GM23248 (cell line): ENCODE measurements at places on chromosomes 2 and 18.
A peak's percentile ranks its signal among the peaks of the same experiment; 100 is the strongest.

DNA sequence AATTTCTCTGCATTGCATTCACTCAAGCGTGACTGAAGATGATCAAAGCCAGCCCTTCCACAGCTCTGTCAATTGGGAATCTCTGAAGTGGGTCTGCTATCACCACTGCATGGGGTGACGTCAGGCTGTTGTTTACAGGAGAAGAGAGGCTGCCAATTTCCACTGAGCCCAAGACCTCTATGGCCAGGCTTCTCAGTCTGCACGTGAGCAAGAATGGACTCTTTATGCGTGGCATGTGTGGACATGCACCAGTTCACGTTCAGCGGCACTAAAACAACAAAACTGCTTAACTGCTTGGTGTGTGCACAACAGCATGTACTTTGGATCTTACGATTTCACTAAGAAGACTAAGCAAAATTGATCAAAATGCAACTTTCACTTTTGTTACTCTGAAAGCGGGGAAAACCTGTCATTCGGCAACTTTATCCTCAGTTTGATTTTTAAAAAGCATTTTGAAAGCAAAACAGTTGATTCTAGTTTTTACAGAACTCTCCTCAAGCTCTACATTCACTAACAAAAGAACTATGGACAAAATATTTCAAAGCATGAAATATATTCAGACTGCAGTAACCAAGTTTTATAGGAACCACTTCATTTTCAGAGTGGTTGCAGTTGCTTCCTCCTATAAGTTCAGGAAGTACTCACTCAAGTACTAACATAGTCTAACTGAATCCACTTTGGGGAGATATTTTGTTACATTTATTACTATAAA lies 77.0 kb upstream of the SERTAD2 start:
- peak; percentile 92 for DNase-seq

DNA sequence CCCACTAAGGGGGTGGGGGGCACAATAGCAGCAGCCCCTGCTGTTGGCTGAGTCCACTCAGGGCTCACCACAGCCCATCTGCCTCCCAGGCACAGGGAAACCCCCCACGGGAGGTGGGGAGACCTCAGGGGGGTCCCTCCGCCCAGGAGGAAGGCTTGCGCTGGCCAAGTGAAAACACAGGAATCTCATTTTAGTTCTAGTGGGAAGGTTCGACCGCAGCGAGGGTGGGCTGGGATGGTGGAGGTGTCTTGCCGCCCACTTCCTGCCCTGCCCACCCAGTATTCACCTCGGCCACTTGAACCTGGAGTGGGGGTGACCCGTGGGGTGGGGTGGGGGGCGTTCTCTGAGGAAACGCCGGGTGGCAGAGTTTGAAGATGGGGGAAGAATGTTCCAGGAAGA lies 6.9 kb upstream of the BOK start:
- DNase-seq, result no peak

GRCh38 chr2:48549972-48550371 lies 20.0 kb downstream of the STON1 start:
- DNase-seq, result no peak

- no peak for DNase-seq
Measured at GRCh38 chr2:20361893-20362292, 11.2 kb upstream of the PUM2 start.

- no peak for DNase-seq
Measured at GRCh38 chr2:159152128-159152778, 134.2 kb downstream of the WDSUB1 start.

- no peak for DNase-seq
Measured at GRCh38 chr2:85401464-85401805, 8.7 kb downstream of the CAPG start.

- DNase-seq, result peak; percentile 82
Measured at GRCh38 chr2:11784747-11785610, 38.5 kb downstream of the LPIN1 start.

DNA sequence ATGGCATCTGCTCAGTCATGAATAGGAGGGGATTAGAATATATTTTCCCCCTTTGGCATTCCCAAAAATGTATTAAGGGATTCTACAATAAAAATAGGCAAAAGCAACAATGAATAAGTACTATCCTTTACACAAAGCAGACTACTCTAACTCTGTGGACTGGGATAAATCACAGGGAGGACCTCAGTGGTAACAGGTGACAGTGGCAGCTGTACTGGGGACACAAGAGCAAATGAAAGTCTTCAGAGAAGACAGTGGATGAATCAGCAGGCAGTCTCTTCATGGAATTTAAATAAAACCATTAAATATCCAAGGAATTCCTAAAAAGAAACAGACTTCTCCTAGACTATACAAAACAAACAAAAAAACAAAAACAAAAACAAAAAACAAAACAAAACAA lies 4.8 kb downstream of the CDH7 start:
- no peak for DNase-seq

- DNase-seq, result no peak
Measured at GRCh38 chr2:2558476-2558875, 227.4 kb upstream of the MYT1L start.

DNA sequence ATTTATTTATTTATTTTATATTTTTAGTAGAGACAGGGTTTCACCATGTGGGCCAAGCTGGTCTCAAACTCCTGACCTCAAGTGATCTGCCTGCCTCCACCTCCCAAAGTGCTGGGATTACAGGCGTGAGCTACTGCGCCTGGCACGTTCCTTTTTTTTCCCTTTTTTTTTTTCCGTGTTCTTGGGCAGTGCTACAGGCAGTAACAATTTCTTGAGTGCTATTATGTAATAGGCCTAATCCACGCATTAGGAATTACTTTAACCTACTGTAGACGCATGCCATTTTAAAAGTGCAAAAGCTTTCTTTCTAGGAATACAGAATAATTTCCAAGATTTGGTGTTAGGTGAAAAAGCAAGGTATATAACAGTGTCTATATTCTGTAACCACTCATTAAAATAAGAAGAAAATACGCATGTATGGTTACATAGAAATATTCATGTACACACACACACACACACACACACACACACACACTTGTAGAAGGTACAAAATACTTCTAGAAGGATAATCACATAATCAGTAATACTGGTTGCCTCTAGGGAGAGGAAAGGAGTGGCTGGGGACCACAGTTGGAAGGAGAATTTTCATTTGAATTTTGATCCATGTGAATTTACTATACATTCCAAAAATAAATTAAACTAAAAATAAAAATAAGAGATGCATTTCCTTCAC lies 92.3 kb downstream of the METTL8 start:
- no peak for DNase-seq

- no peak for DNase-seq
Measured at GRCh38 chr18:49473721-49474120, 13.3 kb upstream of the DYM start.

GRCh38 chr2:239300242-239300641 lies 100.6 kb downstream of the HDAC4 start:
- DNase-seq, result no peak

DNA sequence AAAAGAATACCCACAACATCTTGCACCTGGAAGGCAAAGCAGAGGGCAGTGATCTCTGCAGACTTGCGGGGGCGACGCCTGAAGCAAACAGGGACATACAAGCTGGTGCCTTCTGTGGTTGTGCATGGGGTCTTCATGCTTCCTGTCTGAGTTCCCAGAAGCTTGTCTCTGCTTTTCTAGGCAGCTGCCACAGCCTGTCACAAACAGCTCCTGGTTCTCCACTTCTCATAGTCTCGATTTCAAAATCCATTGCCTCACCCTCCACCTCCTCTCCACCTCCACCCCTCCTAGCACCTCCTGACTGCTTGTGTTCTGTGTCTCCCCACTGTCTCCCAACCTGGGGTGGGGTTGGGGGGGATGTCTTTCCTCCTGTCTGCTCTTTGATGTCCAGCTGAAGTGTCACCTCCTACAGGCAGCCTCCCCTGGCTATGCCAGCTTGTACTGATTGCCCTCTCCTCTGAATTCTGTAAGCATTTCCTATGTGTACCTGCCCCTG lies 1.7 kb upstream of the PROC start:
- DNase-seq, result no peak

DNA sequence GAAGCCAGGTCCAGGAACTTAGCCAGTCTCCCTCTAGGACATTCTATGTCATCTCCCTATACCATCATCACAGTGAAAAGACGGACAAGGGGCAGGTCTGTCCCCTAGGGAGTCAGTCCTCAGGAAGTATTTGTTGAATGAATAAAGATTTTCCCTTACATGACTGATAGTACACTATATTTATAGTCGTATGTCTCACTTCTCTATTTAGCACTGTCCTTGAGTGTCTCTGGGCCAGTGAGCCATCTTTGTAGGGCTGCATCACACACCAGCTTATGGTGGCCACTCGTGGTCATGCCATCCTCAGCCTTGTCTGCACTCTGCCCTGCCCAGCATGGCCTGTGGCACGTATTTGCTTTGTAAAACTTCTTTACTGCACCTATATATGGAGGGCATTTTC lies 25.8 kb downstream of the PTPN18 start:
- DNase-seq, result no peak

- peak; percentile 9 for DNase-seq
Measured at GRCh38 chr18:38940863-38941531, 1375.4 kb upstream of the CELF4 start.

DNA sequence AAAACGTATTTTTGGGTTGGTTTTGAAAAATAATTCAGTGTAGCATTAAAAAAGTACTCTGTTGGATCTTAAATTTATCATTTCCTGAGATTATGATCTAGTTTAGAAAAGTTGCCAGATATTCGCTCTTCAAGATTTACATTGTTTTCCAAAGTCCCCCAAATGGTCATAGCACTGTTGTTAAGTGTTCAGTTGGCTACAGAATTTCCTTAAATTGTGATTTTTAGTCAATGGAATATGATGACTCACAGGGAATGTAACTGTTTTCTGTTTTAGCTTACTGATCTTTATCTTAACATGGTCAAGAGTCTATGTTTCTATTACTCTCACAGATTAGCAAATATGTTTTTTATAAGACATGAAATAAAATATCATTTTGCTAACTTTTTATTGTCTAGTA lies 23.2 kb downstream of the PLCL1 start:
- DNase-seq, result peak; percentile 66

DNA sequence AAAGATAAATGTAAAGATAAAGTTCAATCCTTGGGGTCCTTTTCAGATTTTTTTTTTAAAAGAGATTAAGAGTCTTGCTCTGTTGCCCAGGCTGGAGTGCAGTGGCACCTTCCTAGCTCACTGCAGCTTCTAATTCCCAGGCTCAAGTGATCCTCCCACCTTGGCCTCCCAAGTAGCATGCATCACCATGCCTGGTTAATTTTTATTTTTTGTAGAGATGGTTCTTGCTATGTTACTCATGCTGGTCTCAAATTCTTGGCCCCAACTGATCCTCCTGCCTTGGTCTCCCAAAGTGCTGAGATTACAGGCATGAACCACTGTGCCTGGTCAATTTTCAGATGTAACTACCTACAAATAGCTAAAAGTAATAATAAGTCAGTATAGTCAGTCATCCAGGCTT lies 21.1 kb downstream of the NFE2L2 start:
- DNase-seq, result peak; percentile 36

- peak; percentile 4 for DNase-seq
Measured at GRCh38 chr2:6576302-6576701, 289.4 kb downstream of the CMPK2 start.

DNA sequence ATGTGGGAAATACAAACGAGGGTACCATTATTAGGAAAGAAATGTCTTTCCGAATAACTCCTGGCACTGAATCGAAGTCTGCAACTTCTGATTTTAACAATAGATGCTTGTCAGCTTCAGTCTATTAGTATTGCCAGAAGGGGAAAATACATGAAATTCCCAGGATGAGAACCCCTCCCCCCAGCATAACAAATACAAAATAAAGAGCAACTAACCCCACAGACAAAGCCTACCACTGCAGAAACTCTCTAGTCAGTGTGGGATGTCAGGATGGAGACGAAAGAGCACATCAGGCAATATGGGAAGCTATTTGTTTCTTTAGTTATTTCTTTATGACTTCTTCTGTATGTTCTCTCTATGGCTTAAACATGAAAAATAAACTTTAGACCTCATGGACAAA lies 365.0 kb upstream of the CDH2 start:
- no peak for DNase-seq

GRCh38 chr2:51813247-51813646 lies 781.3 kb upstream of the NRXN1 start:
- DNase-seq, result peak; percentile 71
